ENCODE measurements at places on chromosomes 4 and X.

DNA sequence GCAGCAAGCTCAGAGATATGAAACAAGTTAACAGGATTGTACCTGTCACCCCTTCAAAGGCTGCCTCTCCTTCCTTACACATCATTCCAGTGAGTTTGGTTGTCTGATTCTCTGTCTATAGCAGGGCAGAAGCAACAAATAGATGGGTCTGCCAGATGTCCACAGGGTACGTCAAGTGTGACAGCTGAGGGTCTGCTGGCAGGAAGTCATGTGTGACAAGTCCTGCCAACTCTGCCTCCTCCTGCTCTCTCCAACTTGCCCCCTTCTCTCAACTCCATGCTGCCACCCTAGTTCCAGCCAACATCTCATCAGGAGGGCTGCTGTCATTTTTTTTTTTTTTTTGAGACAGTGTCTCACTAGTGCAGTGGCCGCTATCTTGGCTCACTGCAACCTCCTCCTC, 109.2 kb downstream of the NSUN7 start:
- DNase-seq = no peak

- no peak for DNase-seq
These were observed 58.5 kb upstream of the TTC29 start for GRCh38 chr4:147003956-147004809.

GRCh38 chr4:15469402-15470127, at the start of gene CC2D2A:
CC2D2A (plus strand) TSS chr4:15469882; CDS start chr4:15475933, 6,051 bp downstream.
- peak; percentile 81 for DNase-seq

DNA sequence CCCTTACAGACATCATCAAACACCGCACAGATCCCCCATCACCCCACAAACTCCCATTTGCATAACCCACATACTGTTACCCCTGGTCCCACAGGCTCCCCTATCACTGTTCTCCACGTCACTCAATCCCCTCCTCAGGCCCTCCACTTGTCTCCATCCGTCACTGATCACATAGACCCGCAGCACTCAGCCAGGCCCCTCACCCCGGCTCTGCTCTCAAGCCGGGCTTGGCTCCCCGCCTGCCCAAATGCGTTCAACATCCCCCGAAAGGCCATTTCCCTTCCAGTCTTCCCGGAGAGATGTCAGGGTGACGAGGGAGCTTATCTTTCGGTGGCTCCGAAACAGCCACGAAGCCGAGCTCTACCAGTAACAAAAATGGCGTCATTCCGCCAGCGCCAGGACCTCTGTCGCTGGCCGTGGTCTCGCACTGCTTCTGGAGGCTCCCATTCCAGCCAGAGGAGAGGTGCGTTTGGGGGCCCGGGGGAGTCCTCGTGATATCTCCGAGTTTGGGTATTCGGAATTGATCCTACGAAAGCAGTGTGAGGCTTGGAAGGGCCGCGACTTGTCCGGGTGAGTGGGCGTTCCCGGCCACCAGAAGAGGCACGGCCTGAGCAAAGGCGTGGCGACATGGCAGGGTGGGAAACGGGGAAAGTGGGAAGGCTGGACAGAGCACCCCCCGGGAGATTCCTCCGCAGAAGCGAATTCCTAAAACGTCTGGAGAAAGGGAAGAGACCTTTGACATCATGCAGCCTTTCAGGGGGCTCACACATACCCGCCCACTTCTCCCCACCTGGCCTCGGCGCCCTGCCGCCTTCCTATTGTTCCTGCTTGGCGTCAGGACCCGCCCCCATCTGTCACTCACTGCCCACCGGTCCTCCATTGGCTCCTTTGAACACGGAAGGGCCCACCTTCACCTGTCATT, at the start of gene ZNF630:
ZNF630 (minus strand) TSS at position 577 of the 922 bp plus-strand sequence. CDS start 4,754 bp downstream, outside the sequence.
- peak; percentile 49 for DNase-seq

DNA sequence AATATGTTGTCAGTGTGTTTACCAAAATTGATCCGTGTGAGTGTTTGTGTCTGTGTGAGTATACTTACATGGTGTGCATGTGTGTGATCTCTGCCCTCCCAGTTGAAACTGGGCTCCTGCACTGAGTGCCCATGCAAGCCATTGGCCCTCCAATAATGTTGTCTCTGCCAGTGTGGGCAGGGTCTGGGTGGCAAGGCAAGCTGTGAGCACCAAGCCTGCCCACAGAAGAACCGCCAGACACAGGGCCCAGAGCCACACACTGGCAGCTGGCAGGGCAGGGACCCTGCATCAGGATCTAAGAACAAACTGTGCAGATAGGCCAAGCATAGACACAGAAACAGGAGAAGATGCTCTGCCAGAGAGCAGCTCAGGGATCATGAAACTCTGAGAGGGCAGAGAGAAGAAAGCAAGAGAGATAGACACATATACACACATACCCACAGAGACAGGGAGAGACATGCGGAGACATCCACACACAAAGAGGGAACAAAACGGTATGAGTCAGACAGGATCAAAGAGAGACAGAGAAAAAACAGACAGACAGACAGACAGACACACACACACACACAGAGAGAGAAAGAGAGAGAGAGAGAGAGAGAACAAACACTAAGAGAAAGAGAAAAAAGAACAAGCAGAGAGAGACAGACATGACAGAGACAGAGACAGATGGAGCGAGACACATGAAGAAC, 555.0 kb downstream of the MID1IP1 start:
- no peak for DNase-seq

- DNase-seq = no peak
These were observed 127.9 kb downstream of the OR13H1 start for GRCh38 chrX:131671735-131672134.

- no peak for DNase-seq
These were observed 37.6 kb downstream of the KIT start for GRCh38 chr4:54695337-54695736.

GRCh38 chrX:129996120-129996519, 13.7 kb downstream of the BCORL1 start:
- DNase-seq = peak; percentile 86

DNA sequence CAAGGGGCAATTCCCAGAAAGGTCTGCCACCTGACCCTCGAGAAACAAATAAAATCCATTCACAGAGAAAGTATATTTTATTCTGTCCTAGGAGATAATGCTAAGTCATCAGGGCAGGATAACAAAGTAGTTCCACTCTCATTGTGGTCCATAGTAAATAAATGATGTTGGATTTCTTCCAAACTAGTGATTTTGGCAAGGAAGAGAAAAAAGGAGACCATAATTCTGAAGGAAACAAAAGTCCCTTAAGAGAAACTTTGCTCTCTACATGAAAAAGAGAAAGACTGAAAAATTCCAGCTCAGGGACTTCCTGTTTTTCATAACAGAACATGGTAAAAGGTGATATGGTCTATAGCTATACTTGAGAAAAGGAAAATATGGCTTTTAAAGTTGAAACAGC, 71.5 kb upstream of the DDX60 start:
- no peak for DNase-seq

- no peak for DNase-seq
These were observed 91.1 kb upstream of the ATP8A1 start for GRCh38 chr4:42747971-42748370.

DNA sequence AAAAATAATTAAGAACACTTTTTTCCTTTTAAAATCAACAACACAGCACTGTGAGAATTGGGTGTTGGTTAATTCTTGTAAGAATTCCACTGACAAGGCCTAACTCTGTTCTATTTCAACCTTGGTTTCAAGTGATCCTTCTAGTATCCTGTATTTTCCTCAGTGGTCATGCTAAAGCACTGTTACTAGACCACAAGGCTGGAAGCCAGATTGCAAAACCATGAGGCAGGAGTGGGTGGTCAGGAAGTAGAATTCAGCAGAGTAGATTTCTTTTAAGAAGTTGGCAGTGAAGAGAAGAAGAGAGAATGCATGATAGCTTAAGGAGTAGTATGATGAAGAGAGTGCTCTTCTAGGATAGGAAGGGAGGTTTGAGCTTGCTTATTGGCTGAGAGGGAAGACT, 71.6 kb upstream of the LEF1 start:
- no peak for DNase-seq

- no peak for DNase-seq
These were observed 243.7 kb downstream of the TENM3 start for GRCh38 chr4:182486881-182487280.

DNA sequence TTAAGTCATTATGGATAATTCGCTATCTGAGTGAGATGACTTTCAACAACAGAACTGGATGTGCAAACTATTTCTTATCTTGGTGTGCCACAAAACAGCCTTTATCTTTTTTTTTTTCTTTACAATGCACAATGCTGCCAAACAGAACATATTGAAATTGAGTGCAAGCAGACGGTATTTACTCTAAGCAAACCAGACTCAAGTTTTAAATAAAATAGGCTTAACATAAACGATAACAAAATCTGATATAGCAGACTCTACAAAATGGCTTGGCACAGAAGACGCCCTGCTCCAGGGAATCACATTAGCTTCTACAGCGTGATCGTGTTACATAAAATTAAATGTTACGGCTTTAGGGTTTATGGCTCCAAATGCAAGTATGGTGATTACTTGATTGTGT, 9.6 kb upstream of the STK32B start:
- DNase-seq = no peak

DNA sequence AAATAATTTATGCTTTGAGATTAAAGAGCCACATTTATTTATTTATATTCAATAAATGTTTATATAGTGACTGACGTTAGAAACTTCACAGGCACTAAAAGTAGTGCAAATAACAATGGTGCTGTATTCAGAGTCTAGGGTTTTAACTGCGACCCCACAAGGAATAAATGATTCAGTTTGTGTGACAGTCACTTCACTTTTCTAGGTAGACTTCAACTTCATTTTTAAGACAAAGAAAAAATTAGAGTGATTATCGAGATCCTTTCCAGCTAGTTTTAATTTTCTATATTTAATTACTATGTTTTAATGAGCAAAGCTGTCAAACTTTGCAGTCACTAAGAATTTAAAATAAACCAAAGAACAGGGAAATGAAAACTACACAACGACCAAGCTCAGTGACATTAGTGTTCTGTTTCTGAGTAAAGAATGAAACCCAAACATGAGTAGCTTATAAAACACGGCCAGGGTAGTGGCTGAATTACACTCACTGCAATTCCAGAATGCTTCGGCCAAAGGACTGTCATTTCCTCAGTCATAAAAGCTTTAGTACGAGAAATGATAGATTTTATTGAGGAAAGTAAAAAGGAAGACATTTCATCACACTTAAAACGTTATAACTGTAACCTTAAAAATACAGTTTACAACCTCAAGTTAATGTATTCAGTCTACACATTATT, 38.6 kb downstream of the ADGRA3 start:
- no peak for DNase-seq

DNA sequence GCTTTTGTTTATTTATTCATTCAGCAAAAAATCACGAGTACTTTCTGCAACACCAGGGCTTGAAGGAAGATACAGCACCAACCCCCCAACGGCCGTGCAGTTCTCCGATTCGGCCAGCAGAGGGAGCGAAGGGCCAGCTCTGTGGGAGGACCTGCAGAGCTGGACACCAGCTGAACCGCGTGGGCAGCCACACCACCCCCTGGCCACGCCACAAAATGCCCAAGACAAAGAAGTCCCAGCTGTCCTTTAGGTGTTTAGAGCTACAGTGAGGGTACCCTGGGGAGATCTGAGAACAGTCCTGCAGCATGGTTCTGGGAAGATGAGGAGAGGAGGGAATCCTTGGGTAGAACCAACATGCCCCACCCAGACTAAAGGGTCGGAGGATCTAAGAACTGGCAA, 83.1 kb downstream of the RELL1 start:
- DNase-seq = peak; percentile 71

Measured in GM23248 (cell line).